Activated T-helper 17 cell treated with anti-CD3 and anti-CD28 coated beads, Interleukin-2, amount 50 U/mL, for 72 hours (primary cell): ENCODE measurements at places on chromosomes 5 and 9. TPM values are rescaled to one million over a fixed set of nuclear protein-coding genes. Genes with fewer than 3 reads are reported as not detected.

DNA sequence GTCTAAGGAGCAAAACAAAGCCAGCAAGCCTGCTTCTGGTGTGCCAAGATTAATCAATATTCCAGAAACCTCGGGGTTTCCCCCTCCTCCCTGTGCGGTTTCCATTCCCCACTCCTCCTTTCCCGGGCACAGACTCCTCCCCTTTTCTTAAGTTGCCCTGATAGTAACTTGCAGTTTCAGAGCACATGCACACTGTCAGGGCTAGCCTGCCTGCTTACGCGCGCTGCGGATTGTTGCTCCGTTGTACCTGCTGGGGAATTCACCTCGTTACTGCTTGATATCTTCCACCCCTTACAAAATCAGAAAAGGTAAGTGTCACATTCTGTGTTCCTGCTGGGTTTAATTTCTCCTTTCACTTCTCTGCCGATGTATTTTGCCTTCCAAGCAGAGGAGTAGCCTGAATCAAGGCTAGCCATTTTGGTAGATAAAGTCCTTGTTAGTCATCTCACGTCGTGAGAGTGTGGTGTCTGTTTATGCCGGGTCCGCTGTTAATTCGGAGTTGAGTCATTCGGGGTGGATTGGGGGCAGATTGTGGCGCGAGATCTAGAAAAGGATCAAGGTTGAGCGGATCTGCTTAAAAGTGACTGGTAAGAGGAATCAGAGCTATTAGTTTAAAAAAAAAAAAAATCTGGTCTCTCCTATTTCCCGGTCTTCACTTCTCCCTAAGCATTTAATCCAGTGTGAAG is at the start of gene SLC1A3:
Gene SLC1A3 (plus strand): TSS at position 179 of the 686 bp plus-strand sequence. CDS start 1,818 bp downstream, outside the sequence.
- peak; percentile 92 for ATAC-seq

- peak; percentile 62 for ATAC-seq
These were observed 6.4 kb upstream of the NOTCH1 start for GRCh38 chr9:136552117-136552703.

- no peak for ATAC-seq
These were observed 28.8 kb downstream of the PDE4D start for GRCh38 chr5:59864718-59865117.

DNA sequence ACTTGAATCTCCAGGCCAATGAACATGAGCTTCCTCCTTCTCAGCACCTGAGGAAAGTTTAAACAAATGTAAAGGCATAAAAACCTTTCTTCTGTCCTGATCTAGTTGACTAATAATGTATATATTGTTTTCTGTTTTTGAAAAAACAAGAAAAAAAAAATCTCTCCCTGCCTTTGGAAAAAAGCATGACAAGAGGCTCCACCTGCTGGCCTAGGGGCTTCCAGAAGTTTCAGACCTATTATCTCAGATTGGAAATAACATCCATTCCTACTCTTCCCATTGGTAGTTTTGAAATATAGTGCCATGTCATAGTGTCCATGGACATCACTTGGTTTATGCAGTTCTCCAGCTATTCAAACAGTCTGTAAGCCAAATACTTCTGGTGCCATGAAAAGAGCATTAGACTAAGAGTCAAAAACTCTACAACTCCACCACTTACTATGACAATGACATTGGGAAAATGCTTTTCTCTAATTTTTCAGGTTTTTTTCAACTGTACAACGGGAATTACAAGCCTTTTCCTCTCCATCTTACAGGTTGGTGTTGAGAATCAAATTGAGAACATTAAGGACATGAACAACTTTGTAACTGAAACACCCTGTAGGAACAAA is 409.6 kb upstream of the MPDZ start:
- no peak for ATAC-seq

DNA sequence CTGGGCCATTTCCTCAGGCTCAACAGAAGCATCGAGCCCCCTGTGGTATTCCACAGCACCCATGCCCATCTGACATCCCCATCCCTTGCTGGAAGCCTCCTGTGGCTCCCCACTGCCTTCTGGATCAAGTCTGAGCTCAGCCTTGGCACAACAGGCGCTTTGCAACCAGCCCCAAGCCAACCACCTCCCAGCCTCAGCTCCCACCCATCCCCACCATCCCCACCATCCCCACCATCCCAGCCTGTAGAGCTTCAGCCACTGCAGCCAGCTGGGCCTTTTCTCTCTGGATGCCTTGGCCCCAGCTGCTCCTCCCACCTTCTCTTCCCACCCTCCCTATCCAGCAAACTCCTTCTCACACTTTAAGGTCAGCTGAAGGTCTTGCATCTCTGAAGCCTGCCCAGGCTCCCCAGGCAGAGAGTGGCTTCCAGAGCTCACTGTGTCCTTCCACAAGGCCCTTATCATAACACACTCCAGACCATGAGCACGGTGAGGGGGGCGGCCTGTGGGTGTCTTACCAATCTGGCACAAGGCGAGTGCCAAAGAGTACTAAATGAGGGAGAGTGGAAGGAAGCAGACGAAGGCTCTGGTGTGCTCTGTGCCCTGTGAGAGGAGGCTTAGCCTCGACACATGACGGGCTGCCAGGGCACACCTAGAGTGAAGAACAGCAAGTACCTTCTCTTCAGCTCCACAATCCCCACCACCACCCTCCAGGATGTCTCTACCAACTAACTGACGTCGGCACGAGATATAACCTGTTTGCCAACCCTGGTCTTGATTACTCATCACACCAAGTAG is 6.5 kb downstream of the HIGD2A start:
- no peak for ATAC-seq

DNA sequence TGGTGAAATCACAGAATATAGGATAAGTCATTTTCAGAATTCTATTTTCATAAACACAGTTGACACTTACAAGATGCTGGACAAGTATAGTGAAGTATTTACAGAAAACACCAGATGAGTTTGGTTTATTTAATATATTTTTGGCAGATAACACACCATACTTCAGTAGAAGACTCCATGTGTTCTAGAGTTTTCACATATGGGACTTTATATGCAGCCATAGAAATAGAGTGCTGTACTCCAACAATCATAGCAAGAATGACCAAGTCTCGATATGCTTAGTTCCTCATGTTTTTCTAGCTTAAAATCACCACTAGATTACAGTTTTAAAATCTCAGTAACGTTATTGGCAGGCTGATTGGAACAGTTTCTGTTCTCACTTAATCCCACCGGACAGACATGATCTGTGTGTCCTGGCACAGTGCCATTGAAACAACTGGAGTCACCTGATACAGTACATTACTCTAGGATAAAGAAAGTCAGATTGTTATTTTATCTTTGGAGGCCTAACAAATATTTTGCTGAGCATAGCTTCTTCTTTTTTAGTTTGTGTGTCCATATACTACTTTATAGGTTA is 45.8 kb upstream of the ERBIN start:
- no peak for ATAC-seq

The SPATA24 gene
- 5.6 TPM for total RNA-seq

The ARL14EPL gene
- total RNA-seq = not detected

The ST8SIA4 gene
- 73.7 TPM for total RNA-seq

The TXNDC8 gene
- not detected for total RNA-seq
